ENCODE measurements at places on chromosomes 2 and 18. TPM values are rescaled to one million over a fixed set of nuclear protein-coding genes. Genes with fewer than 3 reads are reported as not detected.

SKOR2 gene
- total RNA-seq: not detected

REG1A gene
- total RNA-seq: not detected

TYMS gene
- 10.2 TPM for total RNA-seq

GIGYF2 gene
- total RNA-seq: 75.5 TPM

CD8B gene
- total RNA-seq: 0.88 TPM

ARHGEF4 gene
- 17.9 TPM for total RNA-seq

ST8SIA5 gene
- not detected for total RNA-seq

COL3A1 gene
- total RNA-seq: 115 TPM

CFAP53 gene
- not detected for total RNA-seq

ANKRD36 gene
- 46.0 TPM for total RNA-seq

RAX gene
- total RNA-seq: not detected

B3GNT2 gene
- total RNA-seq: 21.4 TPM

RPIA gene
- total RNA-seq: 10.9 TPM

CYP27A1 gene
- total RNA-seq: 15.3 TPM

LAMA1 gene
- total RNA-seq: 4.6 TPM

ABHD1 gene
- total RNA-seq: 1.5 TPM

PRLH gene
- not detected for total RNA-seq

PER2 gene
- total RNA-seq: 5.9 TPM

TGFA gene
- 3.6 TPM for total RNA-seq

IL36G gene
- total RNA-seq: not detected

MTCL1 gene
- 1.5 TPM for total RNA-seq

ANKMY1 gene
- total RNA-seq: 15.4 TPM

LOXHD1 gene
- 0.33 TPM for total RNA-seq

POTEI gene
- total RNA-seq: not detected

PDIA6 gene
- total RNA-seq: 58.2 TPM

PID1 gene
- 25.8 TPM for total RNA-seq

CAMKMT gene
- total RNA-seq: 11.1 TPM

FAM228B gene
- total RNA-seq: 27.1 TPM

UPP2 gene
- total RNA-seq: not detected

OR6B2 gene
- total RNA-seq: not detected

CCDC178 gene
- total RNA-seq: 5.7 TPM

CDKL4 gene
- total RNA-seq: 3.1 TPM

TEX44 gene
- not detected for total RNA-seq

PAX8 gene
- 10.7 TPM for total RNA-seq

ARHGAP15 gene
- 15.4 TPM for total RNA-seq

EML6 gene
- 0.57 TPM for total RNA-seq

DNAJC5G gene
- not detected for total RNA-seq

PTPRN gene
- not detected for total RNA-seq

Measured in subcutaneous adipose tissue (tissue), 4 donors.